ENCODE measurements at places on chromosomes 5 and 9.

DNA sequence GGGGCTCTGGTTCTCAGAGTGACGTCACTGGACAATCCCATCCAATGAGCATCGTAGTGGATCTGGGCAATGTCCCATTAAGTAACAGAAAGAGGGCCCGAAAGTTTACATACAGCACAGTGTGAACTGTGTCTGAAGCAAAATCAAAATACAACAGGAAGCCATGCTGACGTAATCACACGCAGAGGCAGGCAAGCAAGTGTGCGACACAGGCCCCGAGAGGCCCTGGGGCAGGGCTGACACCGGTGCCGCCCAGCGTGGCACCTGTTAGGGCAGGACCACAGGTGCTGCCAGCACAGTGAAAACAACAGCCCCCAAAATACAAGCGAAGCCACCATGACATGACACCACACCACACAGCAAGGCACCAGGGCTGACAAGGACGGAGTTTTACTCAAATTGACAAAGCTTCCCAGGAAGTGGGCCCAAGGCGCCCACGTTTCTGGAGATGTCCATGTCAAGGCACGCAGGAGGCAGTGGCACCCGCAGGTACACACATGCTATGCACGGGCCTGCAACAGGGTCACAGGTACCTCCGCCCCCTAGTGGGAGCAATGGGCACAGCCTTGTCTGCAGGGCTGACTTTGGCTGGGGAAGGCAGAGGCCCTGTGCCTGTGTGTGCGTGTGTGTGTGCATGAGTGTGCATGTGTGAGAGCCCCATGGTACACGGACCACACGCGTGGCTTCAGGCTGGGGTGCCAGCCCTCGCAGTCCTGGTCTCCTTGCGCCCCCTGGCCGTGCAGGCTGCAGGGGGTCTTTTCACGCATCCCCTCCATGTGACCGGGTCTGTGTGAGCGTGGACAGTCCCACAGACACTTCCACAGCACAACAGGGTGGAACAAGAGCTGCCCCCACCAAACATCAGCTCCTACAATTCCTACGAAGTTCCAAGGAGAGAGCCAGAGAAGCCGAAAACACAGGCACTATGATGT is 19.6 kb downstream of the QSOX2 start:
- DNase-seq, result peak; percentile 77

DNA sequence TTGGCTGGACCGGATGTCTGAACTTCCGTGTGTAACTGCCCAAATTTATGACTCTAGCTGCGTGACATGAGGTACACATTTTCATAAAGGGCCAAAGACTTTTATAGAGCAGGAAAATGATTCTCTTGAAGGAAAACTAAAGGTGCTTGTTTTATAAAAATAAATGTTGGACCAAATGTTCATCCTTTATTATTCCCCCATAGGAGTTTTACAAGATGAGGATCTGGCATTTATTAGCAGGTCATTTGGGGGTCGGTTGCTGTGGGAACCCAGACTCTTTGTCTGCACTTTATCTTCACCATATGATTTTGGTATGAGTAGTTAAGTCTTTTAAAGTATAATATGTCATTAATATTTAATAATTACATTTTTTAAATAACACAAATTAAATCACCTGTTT is 571.2 kb downstream of the EFNA5 start:
- no peak for DNase-seq

GRCh38 chr9:137837345-137838278 is 40.0 kb upstream of the CACNA1B start:
- DNase-seq, result no peak

- DNase-seq, result no peak
Measured at GRCh38 chr5:117295941-117296340, 721.3 kb upstream of the SEMA6A start.

- DNase-seq, result no peak
Measured at GRCh38 chr5:27191786-27192510, 153.6 kb upstream of the CDH9 start.

- DNase-seq, result no peak
Measured at GRCh38 chr5:59126708-59127573, 544.1 kb downstream of the RAB3C start.

- DNase-seq, result peak; percentile 48
Measured at GRCh38 chr5:122078116-122079110, at the start of gene LOX. LOX (minus strand) TSS chr5:122078259; CDS start chr5:122077985, 274 bp downstream.

DNA sequence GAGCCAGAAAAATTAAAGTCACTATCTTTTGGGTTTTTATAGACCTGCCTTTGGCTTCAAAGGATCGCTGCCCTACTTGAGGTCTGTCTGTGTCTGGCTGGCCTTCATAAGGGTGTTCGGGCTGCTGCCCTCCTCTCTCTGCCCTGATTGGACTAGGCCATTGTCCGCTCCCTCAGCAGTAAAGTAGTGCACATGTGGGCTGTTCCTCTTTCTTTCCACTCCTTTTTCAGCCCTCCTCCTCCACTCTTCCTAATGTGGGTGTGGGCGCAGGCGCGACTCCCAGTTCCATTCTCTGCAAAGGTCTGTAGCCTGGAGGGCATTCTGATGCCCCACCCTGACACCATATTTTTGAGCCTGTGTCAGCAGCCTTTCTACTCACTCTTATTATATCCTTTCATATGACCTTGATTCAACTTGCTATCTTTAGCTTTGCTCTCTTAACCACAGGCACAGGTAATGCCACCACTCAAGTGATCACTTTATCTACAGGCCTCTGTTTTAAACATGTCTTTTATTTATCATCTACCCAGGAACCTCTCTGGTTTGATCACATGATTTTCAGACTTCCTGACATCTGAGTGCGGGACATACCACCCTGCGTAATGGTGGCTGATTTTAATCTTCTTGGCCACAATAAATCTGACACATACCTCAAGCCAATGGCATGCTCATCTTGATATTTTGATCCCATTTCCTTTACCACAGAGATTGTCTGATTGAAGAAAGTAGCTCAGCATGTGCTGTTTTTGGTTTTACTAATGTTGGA is 144.5 kb downstream of the AOPEP start:
- DNase-seq, result no peak

- no peak for DNase-seq
Measured at GRCh38 chr5:154947778-154948177, 6.9 kb downstream of the MRPL22 start.

- no peak for DNase-seq
Measured at GRCh38 chr5:147404706-147405105, 105.2 kb downstream of the DPYSL3 start.

GRCh38 chr5:148428848-148429247 is 45.1 kb downstream of the FBXO38 start:
- DNase-seq, result no peak

DNA sequence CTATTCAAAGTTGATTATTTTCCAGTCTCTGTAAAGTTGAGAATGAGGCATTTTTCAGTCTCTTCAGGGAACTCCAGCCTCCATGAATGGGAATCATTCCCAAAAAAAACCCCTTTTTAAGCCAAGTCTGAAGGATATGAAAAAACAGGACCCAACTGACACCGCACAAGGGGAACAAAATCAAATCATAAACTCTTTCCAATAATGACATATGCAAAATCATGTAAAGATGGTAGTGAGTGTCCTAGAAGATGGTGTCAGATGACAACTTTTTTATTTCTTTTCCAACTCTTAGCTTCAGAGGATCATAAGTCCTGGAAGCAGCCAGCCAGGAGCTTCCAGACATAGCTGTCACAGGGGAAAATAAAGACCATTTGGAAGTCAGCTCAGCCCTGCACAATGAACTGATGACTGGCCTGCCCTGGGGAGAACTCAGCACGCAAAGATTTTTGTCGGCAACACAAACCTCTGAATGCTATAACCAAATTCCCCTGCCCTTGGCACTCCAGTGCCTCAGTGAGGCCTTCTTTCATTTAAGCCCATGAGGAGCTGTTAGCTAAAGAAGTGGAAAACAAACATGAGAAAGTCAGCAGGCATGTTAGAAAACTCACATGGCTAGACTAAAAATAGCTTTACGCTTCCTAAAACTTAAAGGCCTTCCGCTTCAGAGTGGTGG is 85.4 kb downstream of the SLC1A3 start:
- no peak for DNase-seq

DNA sequence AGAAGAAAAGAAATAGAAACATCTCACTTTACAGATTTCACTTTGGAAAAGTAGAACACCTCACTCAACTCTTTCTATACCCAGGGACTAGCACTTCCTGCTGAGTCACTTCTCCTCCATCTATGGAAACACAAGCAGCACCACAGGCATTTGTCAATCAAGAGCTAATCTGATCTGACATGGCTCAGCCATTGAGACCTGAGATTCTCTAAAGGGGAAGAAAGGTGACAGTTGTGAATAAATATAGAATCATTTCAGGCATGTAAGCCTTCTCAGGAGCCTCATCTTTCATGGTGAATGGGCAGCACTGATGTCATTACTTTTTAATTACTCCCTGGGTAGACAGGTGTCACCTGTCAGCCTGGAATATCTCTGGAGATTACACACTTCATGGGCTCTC is 559.8 kb downstream of the HINT1 start:
- no peak for DNase-seq

- DNase-seq, result no peak
Measured at GRCh38 chr9:14148501-14149103, 165.3 kb downstream of the NFIB start.

GRCh38 chr9:131468031-131468430 is 34.7 kb upstream of the POMT1 start:
- DNase-seq, result no peak

DNA sequence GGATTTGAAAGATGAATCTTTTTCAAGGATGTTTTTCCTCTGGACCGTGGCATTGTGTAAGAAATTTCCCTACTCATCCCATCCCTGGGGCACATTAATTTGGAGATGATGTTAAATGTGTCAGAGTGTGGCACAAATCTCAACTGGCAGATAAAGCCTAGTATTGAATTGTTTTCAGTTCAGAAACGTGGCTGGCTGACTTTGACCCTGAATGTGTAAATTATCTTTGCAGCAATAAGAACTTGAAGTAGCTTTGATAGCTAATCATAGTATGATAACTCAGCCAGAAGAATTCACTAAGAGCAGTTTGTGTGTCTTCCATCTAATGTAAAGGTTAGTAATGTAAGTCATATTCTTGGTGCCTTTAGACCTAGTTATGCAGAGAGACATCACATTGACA is 238.4 kb upstream of the DMRT1 start:
- DNase-seq, result no peak

DNA sequence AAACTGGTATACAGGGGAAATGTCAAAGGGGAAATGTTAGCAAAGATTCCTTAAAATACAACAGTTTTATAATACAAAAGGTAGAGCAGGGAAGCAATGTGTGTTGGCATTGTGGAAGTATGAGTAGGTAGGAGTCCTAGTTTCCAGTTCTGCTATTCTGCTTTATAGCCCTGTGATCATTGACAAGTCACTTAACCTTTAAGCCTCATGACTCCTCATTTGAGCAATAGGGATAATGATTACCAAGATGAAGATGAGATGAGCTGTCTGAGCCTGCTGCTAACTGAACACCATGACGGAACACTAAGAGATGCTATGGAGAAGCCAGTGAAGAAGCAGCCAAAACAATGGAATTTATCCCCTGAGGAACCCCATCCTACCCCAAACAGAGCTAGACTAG is 251.7 kb downstream of the PAPPA start:
- DNase-seq, result no peak

DNA sequence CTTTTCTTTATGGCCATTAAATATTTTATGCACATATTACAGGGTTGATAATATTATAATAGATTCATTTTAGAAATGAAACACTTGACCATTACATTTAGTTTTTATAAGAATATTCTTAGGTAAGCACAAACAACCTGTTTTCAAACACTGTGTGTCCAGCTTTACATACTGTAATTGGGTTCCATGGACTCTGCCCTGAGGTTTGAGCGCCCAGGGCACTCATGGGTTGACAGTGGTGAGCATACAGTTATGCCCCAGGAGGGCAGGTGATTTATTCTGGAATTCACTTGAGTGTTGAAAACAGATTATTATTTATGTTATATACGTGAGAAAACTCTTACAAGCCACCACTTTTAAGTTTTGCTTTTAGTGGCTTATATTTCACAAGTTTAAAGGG is 33.7 kb downstream of the TRIO start:
- DNase-seq, result no peak

- DNase-seq, result no peak
Measured at GRCh38 chr5:54894957-54895815, 90.2 kb downstream of the ESM1 start.

- DNase-seq, result no peak
Measured at GRCh38 chr5:143469125-143469524, 65.6 kb upstream of the NR3C1 start.

DNA sequence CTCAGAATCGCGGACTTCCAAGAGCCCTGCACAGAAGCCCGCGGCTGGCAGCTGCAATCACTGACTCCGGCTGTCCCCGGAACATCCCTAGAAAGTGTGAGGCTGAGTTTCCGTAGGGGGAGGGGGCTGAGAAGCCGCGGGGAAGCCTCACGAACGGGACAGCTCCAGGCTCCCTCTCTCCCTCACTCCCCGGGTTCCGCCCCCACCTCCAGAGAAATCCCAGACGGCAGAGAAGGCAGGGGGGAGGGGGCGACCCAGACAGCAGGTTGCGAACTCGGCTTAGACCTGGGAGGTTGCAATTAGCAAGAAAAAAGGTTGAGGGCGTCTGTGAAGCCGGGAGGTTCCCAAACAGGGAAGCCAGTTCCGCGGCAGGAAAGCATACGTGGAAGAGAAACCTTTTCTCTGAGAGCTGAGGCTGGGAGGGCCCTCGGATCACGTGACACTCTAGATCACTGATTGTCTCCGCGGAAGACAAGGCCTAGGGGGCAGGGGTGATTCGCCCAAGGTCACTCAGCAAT is 73.8 kb upstream of the CPLX2 start:
- DNase-seq, result no peak

GRCh38 chr9:123225374-123225813 is 43.0 kb downstream of the STRBP start:
- DNase-seq, result peak; percentile 79

DNA sequence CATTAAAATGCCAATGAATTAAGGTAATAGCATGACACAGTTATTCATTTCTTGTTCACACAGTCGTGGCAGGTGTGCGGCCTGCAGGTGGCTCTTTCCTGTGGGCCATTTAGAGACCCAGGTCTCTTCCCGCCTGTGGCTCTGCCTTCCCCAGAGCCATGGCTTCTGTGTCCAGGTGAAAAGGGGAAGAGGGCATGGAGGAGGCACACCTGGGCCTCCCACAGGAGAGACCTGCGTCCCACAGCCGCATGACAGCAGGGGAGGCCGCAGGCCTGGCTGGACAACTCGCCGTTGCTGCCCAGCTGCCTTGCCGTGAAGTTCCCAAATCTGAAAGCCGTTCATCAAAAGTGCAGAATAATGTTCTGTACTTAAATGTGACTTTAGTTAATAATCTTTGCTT is 14.4 kb upstream of the PLEKHG4B start:
- DNase-seq, result no peak

DNA sequence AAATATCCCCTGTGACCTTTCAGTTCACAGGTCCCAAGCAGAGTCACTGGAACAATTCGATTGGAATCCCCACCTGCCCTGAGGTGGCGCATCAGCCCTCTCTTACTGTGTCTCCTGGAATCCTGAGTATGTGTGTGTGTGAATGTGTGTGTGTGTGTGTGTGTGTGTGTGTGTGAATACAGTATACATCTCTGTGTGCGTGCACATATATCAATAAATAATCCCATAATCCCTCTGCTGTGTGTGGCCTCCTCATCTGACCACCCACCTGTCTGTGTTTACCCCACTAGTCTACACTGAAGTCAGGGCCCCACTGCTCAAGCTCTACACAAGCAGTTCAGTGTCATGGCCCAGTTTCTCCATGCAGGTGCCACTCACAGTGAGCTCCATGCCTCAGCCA is 187.4 kb downstream of the ERCC6L2 start:
- no peak for DNase-seq
